CD14-positive monocyte (primary cell): ENCODE measurements at places on chromosomes 13 and 19. TPM values are rescaled to one million over a fixed set of nuclear protein-coding genes. Genes with fewer than 3 reads are reported as not detected.

The CCDC70 gene
- polyA plus RNA-seq, result not detected in 2 replicates

The ANGPTL8 gene
- polyA plus RNA-seq, result not detected

The PDX1 gene
- polyA plus RNA-seq, result not detected in 2 replicates

The SLC5A5 gene
- polyA plus RNA-seq, result not detected
